ENCODE measurements at places on chromosomes 4 and X. TPM values are rescaled to one million over a fixed set of nuclear protein-coding genes. Genes with fewer than 3 reads are reported as not detected.

The CPEB2 gene
- total RNA-seq = 3.3 TPM

The CACNA1F gene
- 2.7 TPM for total RNA-seq

The RAB41 gene
- total RNA-seq = not detected

The FAM156B gene
- 12.7 TPM for total RNA-seq

The FAM47E gene
- 1.4 TPM for total RNA-seq

The TMEM35A gene
- total RNA-seq = 3.9 TPM

The GAGE13 gene
- total RNA-seq = not detected

The KCND1 gene
- total RNA-seq = 4.9 TPM

The SHOX gene
- not detected for total RNA-seq

The SUPT20HL2 gene
- not detected for total RNA-seq

The NDST4 gene
- total RNA-seq = not detected

The ADH6 gene
- not detected for total RNA-seq

The PTPN13 gene
- 44.0 TPM for total RNA-seq

The DTHD1 gene
- total RNA-seq = not detected

The STARD8 gene
- total RNA-seq = 3.1 TPM

The F9 gene
- 0.18 TPM for total RNA-seq

The KCNIP4 gene
- total RNA-seq = not detected

The ZFYVE28 gene
- 4.5 TPM for total RNA-seq

The GEMIN8 gene
- total RNA-seq = 21.1 TPM

The TSPAN6 gene
- 50.5 TPM for total RNA-seq

The TMEM271 gene
- 0.31 TPM for total RNA-seq

The SLC6A14 gene
- 0.07 TPM for total RNA-seq

The CXCL5 gene
- 8.1 TPM for total RNA-seq

The RASL11B gene
- total RNA-seq = 71.9 TPM

The PARM1 gene
- total RNA-seq = 6.3 TPM

The FAM50A gene
- 51.8 TPM for total RNA-seq

The AREG gene
- 0.32 TPM for total RNA-seq

The HPSE gene
- 3.7 TPM for total RNA-seq

The LDB2 gene
- 62.4 TPM for total RNA-seq

The SLC2A9 gene
- not detected for total RNA-seq

The GDI1 gene
- 106 TPM for total RNA-seq

The ATP1B4 gene
- not detected for total RNA-seq

The PAGE1 gene
- total RNA-seq = not detected

The KLB gene
- 0.14 TPM for total RNA-seq

The OTUD6A gene
- total RNA-seq = 0.13 TPM

The EMCN gene
- not detected for total RNA-seq

The ARMCX1 gene
- total RNA-seq = 27.4 TPM

The SLC9B1 gene
- total RNA-seq = 1.4 TPM

The ENAM gene
- total RNA-seq = not detected

The KIAA1210 gene
- total RNA-seq = not detected

The ADH1B gene
- total RNA-seq = 1.0 TPM

The HELT gene
- total RNA-seq = 0.28 TPM

The C4orf50 gene
- 0.17 TPM for total RNA-seq

The MAMLD1 gene
- 0.34 TPM for total RNA-seq

The C4orf51 gene
- total RNA-seq = 15.4 TPM

The AMTN gene
- total RNA-seq = not detected

The MRFAP1L1 gene
- total RNA-seq = 52.0 TPM

The ADH1C gene
- 0.23 TPM for total RNA-seq

The TCP11X2 gene
- total RNA-seq = 0.82 TPM

The NKX3-2 gene
- not detected for total RNA-seq

The FOXR2 gene
- not detected for total RNA-seq
